ENCODE measurements at places on chromosomes 11 and 22.

DNA sequence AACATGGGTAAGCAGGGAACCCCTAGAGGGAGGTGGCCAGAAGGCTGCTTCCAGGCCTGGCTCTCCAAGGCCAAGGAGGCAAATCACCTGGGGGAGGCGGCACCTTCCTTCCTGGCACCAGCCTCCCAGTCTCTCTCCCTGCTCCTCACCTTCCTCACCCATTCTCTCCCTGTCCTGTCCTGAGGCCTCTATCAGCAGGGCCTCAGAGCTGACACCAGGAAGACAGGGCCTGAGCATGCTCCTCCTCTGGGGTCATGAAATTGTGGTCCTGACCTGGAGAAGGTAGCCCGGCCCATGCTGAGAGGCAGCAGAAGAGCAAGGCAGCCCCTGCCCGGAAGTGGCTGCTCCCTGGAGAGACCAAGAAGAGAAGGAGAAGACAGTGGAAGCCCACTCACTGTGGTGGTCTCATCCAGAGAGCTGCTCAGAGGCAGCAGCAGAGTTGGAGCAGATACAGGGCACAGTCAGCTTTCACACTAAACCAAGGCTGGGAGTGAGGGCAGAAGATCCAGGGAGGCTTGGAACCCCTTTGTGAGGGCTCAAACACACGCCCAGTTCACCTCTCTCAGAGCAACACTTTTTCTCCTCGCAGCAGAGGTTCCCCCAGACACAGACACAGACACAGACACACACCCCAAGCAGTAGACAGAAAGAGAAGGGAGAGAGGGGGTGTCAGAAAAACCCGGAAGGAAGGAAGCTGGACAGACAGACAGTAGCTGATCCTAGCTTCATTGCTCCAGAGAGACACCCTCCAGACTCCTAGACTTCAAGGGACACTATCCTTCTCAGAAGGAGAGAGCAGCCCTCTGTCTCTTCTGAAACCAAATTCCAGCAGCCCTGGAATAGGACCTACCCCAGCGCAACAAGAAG is 1.8 kb downstream of the BCL9L start:
- DNase-seq, result no peak

DNA sequence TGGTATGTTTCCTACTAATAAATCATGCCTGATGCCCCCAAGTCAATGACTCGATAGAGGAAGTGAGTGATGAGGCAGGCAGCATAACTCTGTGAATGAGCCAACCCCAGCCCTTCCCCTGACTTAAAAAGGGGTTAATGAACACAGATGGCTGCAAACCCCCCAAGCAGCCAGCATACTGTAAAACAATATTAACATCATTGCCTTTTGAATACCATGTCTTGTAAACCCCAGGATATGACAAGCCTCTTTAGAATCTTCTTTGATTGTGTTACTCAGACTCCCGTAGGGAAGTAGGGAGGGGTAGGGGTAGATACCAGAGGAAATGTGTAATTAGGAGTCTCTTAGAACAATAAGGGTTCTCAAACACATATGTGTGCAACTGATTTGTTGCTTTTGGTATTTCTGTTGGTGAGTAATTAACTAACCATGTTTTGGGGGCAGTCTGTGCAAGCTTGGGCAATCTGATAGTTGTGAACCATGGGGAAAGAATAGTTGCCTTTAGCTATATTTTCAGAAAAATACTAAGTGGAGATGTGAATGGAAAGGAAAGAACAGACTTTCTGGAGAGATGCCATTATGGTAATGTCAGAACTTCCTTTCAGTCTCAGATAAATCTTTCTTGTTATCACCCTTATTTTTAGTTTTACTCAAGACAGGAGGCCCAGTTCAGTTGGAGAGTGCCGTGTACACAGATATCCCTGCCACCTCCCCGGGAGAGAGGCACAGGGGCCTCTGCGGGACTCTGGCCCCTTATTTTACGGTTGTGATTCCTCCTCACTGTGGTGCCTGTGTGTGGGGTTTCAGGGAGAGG is 701.8 kb downstream of the NTM start:
- DNase-seq, result no peak

DNA sequence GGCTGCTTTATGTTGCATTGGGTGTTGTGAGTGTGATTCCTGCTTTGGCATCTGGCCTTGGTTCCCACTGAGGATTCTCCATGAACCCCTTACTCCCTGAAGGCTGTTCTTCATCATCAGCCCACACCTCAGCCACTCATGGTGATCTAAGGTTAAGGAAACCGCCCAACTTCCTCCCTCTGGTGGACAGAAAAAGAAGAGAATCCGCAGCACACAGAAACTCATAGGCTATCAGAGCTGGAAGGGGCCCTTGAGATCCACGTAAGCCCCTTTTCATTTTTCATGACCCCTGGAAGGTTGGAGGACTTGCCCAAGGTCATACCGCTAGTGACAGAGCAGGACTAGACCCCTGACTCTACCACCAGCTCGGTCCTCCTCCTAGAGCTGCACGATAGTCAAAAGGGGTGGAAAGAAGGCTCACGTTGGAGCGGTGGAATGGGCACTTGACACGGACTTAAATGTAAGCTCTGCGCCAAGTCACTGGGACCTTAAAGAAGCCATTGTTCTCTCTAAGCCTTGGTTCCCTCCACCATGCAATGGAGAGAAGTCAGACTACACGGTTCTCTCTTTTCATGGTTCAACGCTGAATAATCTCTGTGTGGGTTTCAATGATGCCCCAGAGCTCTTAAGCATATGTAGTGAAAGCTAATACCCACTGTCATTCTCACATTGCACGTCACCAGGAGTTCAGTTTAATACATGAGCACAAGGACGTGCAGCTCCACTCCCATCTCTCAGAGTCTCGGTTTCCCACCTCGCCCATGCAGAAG is 83.6 kb upstream of the CRTAM start:
- DNase-seq, result no peak

GRCh38 chr11:206526-207207 is 532 bp downstream of the BET1L start:
- DNase-seq, result no peak

- DNase-seq, result no peak
Measured at GRCh38 chr11:30526558-30526957, 59.6 kb downstream of the MPPED2 start.

DNA sequence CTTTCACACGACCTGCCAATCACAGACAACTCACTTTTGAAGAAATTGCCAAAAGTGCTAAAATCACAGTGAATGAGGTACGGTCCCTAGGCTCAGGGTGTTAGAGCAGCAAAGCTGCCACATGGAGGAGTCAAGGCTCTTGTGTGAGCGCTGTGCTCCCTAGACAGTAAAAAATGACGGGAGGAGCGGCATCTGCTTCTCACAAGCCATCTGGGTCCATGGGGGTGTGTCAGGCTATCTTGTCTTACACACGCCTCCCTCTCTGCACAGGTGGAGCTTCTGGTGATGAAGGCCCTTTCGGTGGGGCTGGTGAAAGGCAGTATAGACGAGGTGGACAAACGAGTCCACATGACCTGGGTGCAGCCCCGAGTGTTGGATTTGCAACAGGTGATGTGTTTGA is 14.8 kb downstream of the PSMD13 start:
- DNase-seq, result no peak

DNA sequence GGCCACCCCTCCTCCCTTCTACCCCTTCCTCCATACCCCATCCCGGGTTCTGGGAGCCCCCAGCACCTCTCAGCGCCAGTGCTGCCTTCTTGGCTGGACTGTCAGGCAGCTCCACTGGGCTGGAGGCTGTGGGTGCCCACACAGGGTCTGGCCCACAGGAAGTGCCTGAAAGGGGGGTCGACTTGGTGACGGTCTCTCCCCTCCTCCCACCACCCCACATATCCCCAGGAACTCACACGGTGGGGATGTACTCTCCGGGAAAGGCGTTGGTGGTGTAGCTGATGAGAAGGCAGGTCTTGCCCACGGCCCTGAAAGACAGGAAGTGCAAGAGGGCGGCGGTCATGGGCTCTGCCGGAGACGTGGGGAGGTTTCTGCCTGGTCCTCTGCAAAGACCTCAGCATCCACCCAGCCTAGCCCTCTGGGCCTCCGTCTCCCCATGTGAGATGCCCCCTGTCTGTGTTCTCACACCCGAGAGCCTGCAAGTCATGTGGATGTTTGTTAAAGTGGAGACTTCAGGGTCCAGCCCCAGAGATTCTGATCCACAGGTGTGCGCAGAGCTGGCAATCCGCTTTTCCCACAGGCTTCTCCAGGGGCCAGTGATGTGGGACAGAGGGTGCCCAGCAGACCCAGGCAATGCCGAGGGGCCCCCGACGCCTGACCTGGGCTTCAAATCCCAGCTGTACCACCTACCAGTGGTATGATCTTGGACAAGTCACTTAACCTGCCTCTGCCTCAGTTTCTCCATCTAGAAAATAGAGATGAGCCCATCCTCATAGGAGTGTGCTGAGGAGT is 2.5 kb downstream of the RAC2 start:
- no peak for DNase-seq

GRCh38 chr11:131218542-131218941 is 151.9 kb upstream of the NTM start:
- no peak for DNase-seq
